ENCODE measurements at places on chromosomes 7 and 10.
A peak's percentile ranks its signal among the peaks of the same experiment; 100 is the strongest.

GRCh38 chr10:7362471-7362870 is 48.4 kb downstream of the SFMBT2 start:
- no peaks in the 10 kb centered on the region for H3K27me3 ChIP-seq
- no peak for DNase-seq
- H3K4me3 ChIP-seq, result no peak overlapping the region
- H3K36me3 ChIP-seq, result peaks cover 17% of the 10 kb centered on the region
- no peaks in the 10 kb centered on the region for H3K4me1 ChIP-seq

DNA sequence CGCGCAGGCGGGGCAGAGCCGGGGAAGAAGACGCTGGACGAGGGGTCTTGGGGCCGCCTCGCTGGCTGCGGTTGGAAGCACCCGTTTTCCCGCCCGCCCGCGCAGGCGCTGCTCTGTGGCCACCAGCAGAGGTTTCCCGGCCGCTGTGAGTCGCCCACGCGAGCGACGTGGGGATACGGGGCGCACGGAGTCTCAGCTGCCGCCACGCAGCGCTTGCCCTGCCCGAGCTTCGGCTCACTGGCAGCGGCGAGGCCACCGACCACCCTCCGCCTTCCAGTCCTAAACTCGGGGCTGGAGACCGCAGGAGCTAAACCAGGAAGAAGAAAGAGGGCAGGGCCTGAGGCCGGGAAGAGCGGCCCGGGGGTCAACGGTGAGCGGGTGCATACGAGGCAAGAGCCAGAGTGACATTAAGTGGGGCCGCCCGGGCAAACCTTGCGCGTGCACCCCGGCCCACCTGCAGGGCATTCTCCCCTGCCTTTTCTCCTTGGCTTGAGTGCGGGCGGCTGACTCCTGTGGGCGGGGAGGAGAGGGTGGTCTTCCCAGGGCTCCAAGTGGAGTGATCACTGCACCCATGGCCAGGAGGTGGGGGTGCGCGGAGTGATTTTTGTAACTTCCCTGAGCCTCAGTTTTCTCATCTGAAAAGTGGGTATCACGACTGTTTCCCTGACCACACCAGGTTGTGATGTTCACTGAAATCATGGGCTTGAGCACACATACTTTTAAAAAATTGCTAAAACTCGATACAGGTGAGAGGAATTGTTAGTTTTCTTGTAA is 7.1 kb upstream of the EMX2 start:
- no peaks in the 10 kb centered on the region for H3K36me3 ChIP-seq
- peaks cover 87% of the 10 kb centered on the region for H3K27me3 ChIP-seq
- H3K27ac ChIP-seq, result no peak overlapping the region
- no peak overlapping the region for H3K4me3 ChIP-seq

DNA sequence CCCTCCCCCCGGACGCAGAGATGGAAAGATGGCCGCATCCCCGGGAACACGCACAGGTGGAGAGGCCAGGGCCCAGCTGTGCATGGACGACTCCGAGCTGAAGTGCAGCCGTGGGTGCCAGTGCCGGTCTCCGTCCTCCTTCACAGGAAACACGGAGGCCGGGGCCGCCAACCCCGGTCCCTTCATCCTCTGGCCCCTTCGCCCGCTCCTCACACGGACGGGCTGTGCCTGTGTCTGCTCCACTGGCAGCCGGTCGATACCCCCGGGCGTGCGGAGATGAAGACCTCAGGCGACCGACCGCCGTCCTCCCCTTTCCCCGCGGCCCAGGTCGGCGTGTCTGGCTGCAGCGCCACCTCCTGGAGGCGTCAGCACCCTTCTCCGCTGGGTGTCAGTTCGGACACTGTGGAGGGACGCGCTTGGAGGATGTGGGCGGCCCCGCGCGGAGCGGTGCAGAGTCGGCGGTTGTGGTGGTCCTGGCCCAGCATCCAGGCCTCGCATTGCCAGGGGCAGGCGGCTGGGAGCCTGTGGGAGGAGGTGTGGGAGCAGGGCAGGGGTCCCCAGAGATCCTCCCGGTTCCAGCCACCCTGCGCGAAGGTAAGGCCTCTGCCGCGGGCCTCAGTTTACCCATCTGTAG is 9.9 kb downstream of the ZNF511 start:
- H3K4me3 ChIP-seq, result peak overlapping the region; percentile 22
- no peaks in the 10 kb centered on the region for H3K27me3 ChIP-seq
- H3K4me1 ChIP-seq, result peaks cover 6% of the 10 kb centered on the region

DNA sequence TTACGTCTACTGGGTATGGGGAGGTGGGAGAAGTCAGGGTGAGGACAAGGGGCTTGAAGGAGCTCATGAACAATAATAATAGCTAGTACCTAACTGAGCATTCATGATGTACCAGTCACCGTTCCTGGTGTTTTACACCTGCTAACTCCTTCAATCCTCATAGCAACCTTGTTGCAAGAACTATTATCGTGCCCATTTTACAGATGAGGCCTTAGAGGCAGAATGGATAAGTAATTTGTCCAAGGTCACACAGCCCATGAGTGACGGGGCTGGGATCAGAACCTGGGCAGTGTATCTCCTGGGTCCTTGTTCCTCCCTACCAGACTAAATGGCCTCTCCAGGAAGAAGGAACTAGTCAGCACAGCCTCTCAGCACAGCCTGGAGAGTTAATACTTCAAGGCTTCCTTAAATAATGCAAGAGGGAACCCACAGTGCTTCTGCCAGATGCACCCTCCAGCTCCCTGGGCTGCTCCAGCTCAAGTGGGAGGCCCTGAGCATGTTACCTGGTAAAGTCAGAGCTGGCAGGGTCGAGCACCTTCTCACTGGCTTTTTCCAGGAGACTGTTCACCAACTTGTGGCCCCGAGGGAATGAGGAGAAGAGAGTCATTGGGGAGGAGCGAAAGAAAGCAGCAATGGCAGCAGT is 28.8 kb downstream of the RRP12 start:
- H3K36me3 ChIP-seq, result peaks cover 49% of the 10 kb centered on the region
- no peaks in the 10 kb centered on the region for H3K4me1 ChIP-seq
- no peaks in the 10 kb centered on the region for H3K27me3 ChIP-seq
- H3K27ac ChIP-seq, result no peak overlapping the region
- H3K4me3 ChIP-seq, result no peak overlapping the region

GRCh38 chr10:91200314-91201212 is 19.9 kb upstream of the PCGF5 start:
- no peaks in the 10 kb centered on the region for H3K4me1 ChIP-seq
- H3K36me3 ChIP-seq, result no peaks in the 10 kb centered on the region
- DNase-seq, result no peak
- H3K27ac ChIP-seq, result peak overlapping the region; percentile 54
- H3K27me3 ChIP-seq, result no peaks in the 10 kb centered on the region

GRCh38 chr10:34759161-34759836 is 55.8 kb downstream of the PARD3 start:
- H3K4me3 ChIP-seq, result no peak overlapping the region
- peak overlapping the region; percentile 68 for H3K27ac ChIP-seq
- no peak for DNase-seq
- no peaks in the 10 kb centered on the region for H3K36me3 ChIP-seq
- H3K27me3 ChIP-seq, result no peaks in the 10 kb centered on the region
- H3K4me1 ChIP-seq, result no peaks in the 10 kb centered on the region

DNA sequence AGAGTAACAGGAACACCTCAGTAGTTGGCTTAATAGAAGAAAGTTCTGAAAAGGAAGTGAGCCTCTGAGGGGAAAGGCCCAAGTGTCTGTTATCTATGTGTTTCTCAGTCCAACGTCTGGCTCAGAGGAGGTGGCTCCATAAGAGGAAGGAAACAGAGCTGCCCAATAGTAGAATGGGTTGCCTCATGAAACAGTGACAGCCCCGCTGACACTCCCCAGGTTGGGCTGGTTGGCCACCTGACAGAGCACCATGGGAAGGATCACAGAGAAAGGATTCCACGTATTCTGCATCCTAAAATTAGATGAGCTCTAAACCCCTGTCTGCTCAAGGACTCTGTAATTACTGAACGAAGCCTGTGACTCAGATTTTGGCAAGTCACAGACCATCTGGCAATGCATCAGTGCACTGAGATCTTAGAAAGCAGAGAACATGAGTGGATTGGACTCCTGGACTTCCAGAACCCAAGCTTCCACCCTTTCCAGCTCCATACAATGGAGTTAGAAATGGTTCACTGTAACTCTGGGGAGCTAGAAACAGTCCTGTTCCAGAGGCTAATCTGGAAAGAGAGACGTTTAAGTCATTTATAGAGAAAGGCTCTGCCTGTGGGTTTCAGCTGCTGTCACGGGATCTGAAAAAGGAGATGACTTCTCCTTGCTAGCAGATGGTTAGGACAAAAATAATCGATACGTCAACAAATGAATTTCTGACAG is 2.9 kb downstream of the PKD2L1 start:
- no peaks in the 10 kb centered on the region for H3K4me1 ChIP-seq
- H3K4me3 ChIP-seq, result no peak overlapping the region
- H3K27me3 ChIP-seq, result no peaks in the 10 kb centered on the region
- no peak for DNase-seq
- no peaks in the 10 kb centered on the region for H3K36me3 ChIP-seq

GRCh38 chr7:14748461-14748860 is 154.1 kb downstream of the DGKB start:
- no peak overlapping the region for H3K27ac ChIP-seq
- no peaks in the 10 kb centered on the region for H3K4me1 ChIP-seq
- H3K36me3 ChIP-seq, result no peaks in the 10 kb centered on the region
- H3K4me3 ChIP-seq, result no peak overlapping the region
- DNase-seq, result no peak
- no peaks in the 10 kb centered on the region for H3K27me3 ChIP-seq

- no peak overlapping the region for H3K4me3 ChIP-seq
- no peak overlapping the region for H3K27ac ChIP-seq
- H3K36me3 ChIP-seq, result no peaks in the 10 kb centered on the region
- no peaks in the 10 kb centered on the region for H3K27me3 ChIP-seq
- peak; percentile 84 for DNase-seq
- no peaks in the 10 kb centered on the region for H3K4me1 ChIP-seq
Measured at GRCh38 chr7:7751243-7752092, 33.1 kb upstream of the RPA3 start.

DNA sequence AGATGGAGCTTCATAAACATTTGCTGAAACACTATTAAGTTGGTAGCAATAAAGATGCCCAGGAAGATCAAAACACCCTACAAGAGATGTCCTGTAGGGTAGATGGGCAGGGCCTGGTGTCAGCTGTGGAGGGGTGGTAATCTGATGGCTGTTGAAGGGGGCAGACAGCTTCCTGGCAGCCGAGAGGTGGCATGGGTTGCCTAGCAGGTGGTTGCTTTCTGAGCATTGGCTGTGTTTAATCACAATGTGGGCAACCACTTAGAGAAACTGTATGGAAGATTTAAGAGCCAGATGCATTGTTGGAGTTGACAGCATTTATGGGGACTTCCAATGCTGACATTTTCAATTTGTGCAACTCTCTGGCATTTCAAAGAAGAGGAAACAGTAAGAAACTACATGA is 79.9 kb upstream of the SLC26A5 start:
- no peaks in the 10 kb centered on the region for H3K27me3 ChIP-seq
- H3K4me1 ChIP-seq, result no peaks in the 10 kb centered on the region
- DNase-seq, result no peak
- no peak overlapping the region for H3K4me3 ChIP-seq
- H3K27ac ChIP-seq, result no peak overlapping the region

GRCh38 chr7:54705436-54705835 is 53.6 kb downstream of the SEC61G start:
- no peak for DNase-seq
- no peak overlapping the region for H3K4me3 ChIP-seq
- no peaks in the 10 kb centered on the region for H3K36me3 ChIP-seq

GRCh38 chr10:121659236-121659635 is 61.0 kb upstream of the FGFR2 start:
- DNase-seq, result no peak
- H3K27ac ChIP-seq, result no peak overlapping the region
- no peaks in the 10 kb centered on the region for H3K4me1 ChIP-seq

DNA sequence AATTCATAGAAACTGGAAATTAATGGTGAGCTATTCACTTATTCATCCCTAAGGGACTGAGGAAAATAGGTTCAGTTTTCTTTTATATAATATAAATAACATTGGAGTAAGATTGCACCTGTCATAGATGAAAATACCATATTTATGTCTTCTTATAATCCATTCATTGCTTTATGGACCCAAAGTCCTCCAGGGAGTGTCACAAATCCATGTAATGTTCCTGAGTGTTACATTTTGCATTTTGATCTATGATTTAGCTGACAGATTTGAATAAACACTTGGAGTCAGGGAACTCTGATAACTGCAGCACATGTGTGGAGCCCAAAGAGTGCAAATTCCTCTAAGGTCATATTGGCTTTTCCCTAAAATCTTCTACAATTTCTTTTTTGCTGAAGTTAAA is 484.3 kb downstream of the MDFIC start:
- H3K4me3 ChIP-seq, result no peak overlapping the region
- no peaks in the 10 kb centered on the region for H3K36me3 ChIP-seq
- H3K27ac ChIP-seq, result no peak overlapping the region
- DNase-seq, result no peak
- H3K4me1 ChIP-seq, result no peaks in the 10 kb centered on the region
- H3K27me3 ChIP-seq, result no peaks in the 10 kb centered on the region

DNA sequence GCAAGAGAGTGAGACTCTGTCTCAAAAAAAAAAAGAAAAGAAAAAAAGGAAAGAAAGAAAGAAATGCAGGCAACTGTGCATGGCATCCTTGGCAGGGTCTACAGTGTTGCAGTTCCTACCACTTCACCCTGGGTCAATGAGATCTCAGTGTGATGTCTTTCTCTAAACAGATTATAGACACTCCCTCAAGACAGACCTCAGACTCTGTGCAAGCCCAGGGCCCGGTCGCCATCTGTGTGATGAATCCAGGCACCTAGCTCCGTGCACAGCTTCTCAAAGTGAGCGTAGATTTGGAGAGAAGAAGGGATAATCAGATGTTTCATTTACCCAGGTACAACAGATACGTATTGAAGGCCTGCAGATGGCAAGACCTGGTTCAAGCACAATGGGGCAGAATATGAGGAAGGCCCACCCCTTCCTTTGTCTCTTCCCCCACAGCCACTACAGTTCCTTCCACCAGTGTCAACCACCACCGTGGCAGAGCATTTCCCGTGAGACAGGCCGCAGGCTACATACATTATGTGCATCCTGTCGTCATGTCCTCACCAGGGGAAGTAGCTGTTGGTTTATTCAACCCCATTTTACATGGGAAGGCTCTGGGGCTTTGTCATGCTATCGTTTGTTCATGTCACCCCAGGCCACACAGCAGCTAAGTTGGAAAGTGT is 471.7 kb upstream of the GALNT17 start:
- H3K4me3 ChIP-seq, result no peak overlapping the region
- no peaks in the 10 kb centered on the region for H3K4me1 ChIP-seq
- no peaks in the 10 kb centered on the region for H3K27me3 ChIP-seq
- H3K27ac ChIP-seq, result no peak overlapping the region
- no peaks in the 10 kb centered on the region for H3K36me3 ChIP-seq
